ENCODE measurements at places on chromosomes 1 and 21.

- DNase-seq, result peak; percentile 67
These were observed 2.8 kb upstream of the SEC22B start for GRCh38 chr1:120178799-120179756.

GRCh38 chr1:228664399-228664914, 70.8 kb upstream of the RHOU start:
- peak; percentile 57 for DNase-seq

DNA sequence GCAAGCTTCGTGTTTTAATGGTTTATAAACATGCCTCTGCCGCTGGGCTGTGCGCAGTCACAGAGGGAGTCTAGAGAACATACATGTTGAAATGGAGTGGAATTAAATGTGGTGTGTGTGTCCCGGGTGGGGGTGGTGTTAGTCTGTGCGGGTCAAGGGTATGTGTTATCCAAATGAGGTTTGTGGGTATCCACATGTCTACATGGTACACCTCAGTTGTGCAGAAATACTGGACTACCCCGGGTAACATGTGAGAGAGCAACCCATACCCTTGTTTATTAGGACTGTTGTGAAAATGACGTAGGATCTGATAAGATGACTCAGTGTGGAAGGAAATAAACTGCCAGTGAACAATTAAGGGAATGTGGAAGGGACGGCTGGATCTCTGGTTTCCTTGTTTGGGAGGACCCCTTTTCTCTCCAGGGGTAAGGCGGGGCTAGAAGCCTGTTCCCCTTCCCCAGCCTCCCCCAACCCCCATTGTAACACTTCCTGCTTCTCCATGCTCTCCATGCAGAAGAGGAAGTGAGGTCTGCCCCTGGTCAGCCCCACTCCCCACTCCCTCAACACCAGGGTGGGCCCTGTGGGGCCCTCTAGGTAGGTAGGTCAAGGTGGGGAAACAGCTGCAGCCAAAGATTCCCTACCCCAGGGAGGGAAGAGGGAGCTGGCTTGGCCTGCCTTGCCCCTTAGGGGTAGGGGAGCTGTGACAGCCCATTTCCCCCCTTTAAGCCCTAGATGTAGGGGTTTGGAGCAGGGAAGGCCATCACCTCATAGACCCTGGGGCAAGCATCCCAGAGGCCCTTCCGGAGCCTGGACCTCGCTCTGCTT, 690 bp downstream of the EPS8L3 start:
- no peak for DNase-seq

GRCh38 chr1:211182746-211183145, 48.8 kb upstream of the KCNH1 start:
- DNase-seq, result no peak

DNA sequence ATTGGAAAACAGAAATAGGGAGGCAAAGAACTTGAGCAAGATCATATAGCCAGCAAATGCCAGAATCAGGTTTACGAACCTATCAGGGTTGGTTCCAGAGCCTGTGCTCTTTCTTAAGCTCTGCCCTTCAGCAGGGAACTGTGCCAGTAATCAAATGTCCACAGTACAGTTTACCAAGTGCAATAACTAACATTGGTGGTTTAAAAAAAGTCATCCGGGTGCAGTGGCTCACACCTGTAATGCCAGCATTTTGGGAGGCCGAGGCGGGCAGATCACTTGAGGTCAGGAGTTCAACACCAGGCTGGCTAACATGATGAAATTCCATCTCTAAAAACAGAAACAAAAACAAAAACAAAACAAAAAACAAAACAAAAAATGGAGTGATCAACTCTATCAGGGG, 182.7 kb downstream of the LMX1A start:
- DNase-seq, result no peak

DNA sequence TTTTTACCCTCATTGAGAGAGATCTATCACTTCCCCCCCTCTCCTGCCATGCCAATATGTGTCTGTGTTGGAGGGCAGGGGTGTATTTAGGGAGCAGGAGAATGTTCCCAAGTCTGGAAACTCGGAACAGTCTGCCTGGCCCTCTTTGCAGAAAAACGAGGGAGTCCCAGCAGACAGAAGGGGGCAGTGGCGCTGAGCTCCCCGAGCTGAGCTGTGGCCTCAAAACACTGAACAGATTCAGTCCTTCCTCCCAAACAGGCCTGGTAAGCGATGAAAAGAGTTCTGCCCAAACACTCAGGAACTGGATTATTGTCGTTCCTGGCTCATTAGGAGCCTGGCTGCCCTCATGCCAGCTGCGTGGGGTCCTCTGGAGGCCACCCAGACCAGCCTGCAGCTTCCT, 981 bp downstream of the CLDN14 start:
- no peak for DNase-seq

DNA sequence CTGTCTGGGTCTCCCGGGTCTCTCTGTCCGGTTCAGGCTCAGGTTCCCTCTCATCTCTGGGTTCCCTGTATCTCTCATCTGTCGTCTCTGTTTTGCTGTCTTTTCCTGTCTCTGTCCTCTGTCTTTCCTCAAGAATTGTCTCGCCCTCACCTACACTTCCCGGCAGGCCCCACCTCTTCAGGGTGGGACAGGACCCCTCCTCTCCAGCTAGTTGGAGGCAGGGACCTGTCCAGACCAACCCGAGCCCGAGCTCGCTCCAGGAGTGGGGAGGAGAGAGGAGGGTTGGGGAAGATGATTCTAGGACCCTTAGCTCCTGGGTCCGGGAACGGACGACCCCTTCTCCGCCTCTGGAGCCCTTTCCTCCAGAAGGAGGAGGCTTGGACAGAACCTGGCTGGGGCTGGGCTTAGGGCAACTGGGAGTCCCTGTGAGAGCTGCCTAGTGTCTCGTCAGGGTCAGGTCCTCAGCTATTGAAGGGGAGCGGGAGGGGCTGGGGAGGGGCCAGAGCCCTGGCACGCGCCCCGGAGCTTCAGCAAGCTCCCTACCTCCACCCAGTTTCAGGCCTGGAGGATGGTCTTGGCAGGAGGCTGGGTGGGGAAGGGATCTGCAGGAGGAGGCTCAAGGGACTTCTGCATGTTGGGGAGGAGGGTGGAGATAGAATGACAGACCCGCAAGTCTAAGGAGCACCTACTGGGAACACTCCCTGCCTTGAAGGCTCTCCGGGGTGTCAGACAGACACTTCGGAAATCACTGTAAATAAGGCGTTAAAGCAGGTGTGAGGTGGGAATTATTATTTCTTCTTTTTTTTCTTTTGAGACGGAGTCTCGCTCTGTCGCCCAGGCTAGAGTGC, 26.3 kb upstream of the EPB41 start:
- DNase-seq, result no peak

GRCh38 chr1:226436855-226437491, 29.1 kb upstream of the PARP1 start:
- no peak for DNase-seq

DNA sequence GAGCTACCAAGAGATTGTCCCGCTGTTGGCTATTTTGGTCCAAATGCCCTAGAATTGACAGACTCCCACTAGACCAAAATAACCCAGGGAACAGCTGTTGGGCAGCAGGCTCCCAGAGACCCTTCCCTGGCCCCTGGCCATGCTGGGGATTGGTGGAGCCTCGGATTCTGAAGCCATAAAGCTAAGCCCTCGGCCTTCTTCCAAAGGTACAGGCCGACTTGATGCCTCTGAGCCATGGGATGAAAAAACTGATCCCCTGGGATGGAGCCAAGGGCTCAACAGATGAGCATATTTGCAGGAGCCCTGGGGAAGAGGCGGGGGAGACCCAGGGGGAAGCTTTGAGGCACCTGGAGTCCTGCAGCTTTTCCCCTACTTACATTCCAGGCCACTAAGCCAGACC, 1.0 kb upstream of the LRRC38 start:
- no peak for DNase-seq

GRCh38 chr1:231337043-231337471, 595 bp downstream of the EXOC8 start:
- DNase-seq, result no peak

DNA sequence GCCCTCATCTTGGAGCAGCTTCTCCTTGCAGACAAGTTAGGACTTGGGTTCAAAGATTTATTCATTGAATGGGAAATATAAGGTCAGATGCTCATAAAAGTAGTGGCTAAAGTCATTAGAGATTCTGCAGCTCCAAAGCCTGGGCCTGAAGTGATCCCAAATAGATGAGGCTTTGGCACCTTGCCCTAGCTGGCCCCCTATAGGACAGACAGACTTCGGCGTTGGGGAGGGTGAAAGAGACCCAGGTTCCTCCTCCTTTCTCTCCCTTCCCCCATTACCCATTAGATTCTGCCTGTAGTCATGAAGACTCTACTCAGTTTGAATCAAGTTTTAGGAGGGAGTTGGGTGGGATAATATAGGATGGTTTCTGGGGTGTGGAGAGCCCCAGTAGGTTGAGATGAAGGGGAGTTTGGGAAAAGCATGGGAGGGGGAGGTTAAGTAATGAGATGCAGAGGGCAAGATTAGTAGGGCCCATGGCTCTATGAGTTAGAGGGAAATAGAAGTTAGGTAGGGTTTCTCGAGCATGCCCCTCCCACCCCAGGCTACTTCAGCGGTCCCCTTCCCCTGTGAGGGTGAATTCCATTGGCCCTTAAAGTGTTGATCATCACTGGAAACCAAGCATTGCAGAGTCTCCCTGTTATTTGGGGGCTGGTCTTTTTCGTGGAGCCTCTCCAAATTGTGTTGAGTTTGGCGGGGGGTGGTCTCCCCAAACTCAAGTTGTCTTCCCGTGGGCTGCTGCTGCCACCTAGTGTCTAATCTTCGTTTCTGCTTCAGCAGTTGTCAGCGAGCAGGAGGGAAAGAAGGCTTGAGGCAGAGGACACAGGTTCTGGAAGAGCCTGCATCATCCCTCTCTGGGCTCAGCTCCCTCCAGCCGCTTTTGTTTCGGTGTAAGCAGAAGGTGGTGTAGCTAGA, 2.1 kb upstream of the AHDC1 start:
- DNase-seq, result peak; percentile 57
